ENCODE measurements at places on chromosomes 2 and 18.

GRCh38 chr2:64296695-64297346, 152.6 kb upstream of the PELI1 start:
- DNase-seq = no peak

GRCh38 chr2:230986520-230987136, 9.3 kb upstream of the SPATA3 start:
- no peak for DNase-seq

- DNase-seq = no peak
Measured at GRCh38 chr2:104752504-104752903, 101.4 kb upstream of the POU3F3 start.

DNA sequence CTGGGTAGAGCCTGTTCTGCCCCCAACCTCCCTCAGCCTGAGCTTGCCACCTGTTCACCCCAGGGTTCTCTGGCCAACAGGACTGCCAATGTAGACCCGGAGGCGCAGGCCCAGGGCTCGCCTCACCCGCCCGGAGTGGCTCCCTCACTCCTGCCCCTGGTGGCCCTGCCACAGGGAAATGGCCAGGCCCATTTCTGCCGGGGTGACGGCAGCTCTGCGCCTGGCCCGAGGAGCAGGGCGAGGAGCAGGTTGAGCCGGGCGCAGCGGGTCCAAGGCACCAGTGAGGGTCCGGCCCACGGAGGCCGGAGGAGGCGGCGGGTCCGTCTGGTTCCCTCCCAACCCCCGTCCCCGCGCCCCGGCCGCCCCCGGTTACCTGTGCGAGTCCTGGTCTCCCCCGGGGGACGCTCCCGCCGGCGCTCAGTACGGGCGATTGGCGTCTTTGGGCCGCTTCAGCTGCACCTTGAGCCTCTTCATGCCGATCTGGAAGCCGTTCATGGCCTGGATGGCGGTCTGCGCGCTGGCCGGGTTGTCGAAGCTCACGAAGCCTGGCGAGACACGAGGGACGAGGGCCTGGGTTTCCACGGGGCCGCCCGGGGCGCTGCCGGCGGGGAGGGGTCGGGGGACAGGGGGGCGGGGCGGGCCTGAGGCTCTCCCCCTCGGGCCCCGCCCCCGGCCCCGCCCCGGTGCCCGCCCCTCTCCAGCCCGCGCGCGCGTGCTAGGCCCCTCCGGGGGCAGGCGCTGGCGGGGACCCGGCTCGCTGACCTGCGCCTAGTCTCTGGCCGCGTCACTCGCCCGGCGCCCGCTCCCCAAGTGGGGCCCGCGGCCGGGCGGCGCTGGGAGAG, 312.0 kb downstream of the CELF4 start:
- no peak for DNase-seq

GRCh38 chr18:62073461-62074281, 113.2 kb downstream of the PIGN start:
- no peak for DNase-seq

- no peak for DNase-seq
Measured at GRCh38 chr2:147031897-147032296, 812.9 kb upstream of the ACVR2A start.
